Stimulated activated CD4-positive, alpha-beta T cell treated with anti-CD3 and anti-CD28 coated beads, Interleukin-4, amount 100 ng/mL, for 1 hour (primary cell): ENCODE measurements at places on chromosomes 12 and 14.

GRCh38 chr12:76549131-76549530 is 10.4 kb downstream of the OSBPL8 start:
- no peak for DNase-seq

DNA sequence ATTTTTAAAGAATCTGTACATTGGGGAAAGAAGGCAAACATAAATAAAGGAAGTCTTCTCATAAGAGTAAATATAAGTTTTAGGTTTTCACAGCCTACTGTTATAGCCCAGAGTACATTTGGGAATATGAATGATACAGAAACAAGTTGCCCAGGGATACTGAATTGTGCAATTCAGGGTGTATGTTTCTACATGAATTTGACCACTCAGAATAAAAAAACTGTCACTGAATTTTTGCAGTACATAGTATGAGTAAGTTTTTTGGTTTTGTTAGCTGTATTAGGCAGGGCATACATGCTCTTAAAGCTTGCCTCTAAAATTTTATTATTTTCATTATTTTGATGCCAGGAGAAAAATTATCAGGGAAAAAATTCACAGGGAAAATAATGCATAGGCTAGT is 6.6 kb upstream of the PCNX4 start:
- DNase-seq: no peak

GRCh38 chr14:85487215-85487614 is 42.7 kb upstream of the FLRT2 start:
- DNase-seq: no peak

DNA sequence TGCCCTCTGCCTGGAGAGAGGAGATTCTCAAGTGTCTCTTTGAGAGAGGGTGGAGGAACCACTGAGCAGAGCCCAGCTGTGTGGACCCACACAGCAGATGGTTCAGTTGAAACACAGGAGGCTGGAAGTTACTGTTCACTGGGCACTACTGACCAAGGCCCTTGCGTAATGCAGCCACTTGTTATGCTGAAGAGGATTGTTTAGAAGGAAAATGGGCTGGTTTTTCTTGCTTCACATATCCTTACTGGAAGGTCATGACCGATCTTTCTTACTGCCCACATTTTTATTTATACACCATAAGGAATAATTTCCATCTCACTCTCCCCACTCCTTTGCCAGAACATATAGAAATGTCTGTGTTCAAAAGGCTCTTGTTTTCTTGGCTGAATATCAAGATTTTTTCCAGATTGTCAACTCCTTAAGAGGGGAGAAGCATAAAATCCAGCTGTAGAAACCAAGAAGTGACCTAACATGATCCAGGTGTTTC is 375.1 kb upstream of the DDHD1 start:
- no peak for DNase-seq

DNA sequence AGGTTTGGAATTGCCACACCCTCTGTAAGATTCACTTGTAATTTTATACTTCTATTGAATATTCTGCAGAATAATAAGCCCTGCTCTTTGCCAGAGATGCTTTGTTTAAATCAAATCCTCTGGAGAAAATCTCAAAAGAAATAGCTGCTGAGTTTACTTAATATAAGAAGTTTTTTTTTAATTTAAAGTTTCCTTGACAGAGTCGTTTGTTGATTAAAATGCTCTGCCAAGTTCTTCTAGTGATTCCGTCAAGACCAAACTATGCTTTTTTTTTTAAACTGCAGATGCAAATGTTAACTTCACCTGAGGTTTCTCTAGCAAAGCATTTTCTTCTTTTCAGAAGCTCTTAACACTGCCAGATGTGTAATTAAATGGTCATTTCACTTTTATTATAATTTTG is 13.4 kb upstream of the NAV3 start:
- no peak for DNase-seq

- DNase-seq: peak; percentile 94
Measured at GRCh38 chr12:118376089-118377020, at the start of gene SUDS3. TSS of gene SUDS3 (plus strand) at chr12:118376555. CDS start at chr12:118376692, 137 bp downstream.

GRCh38 chr12:92968176-92968813 is 39.2 kb upstream of the EEA1 start:
- no peak for DNase-seq

GRCh38 chr14:60878536-60878935 is 102.3 kb downstream of the TRMT5 start:
- DNase-seq: no peak

- no peak for DNase-seq
Measured at GRCh38 chr12:132774646-132775275, 13.1 kb upstream of the ANKLE2 start.

GRCh38 chr12:26122681-26123481 is 2.0 kb downstream of the BHLHE41 start:
- peak; percentile 33 for DNase-seq

- no peak for DNase-seq
Measured at GRCh38 chr12:53963434-53964314, 9.0 kb downstream of the HOXC12 start.

GRCh38 chr12:94267921-94268471 is 119.6 kb downstream of the PLXNC1 start:
- no peak for DNase-seq

GRCh38 chr12:58528271-58528670 is 392.0 kb downstream of the LRIG3 start:
- no peak for DNase-seq

GRCh38 chr14:39038542-39038941 is 64.5 kb downstream of the SEC23A start:
- DNase-seq: no peak

GRCh38 chr12:115916910-115917668 is 360.4 kb downstream of the MED13L start:
- peak; percentile 79 for DNase-seq

GRCh38 chr12:132953771-132954170 is 2.3 kb downstream of the ZNF605 start:
- DNase-seq: no peak

- DNase-seq: no peak
Measured at GRCh38 chr12:70784042-70784668, 136.4 kb downstream of the PTPRR start.

DNA sequence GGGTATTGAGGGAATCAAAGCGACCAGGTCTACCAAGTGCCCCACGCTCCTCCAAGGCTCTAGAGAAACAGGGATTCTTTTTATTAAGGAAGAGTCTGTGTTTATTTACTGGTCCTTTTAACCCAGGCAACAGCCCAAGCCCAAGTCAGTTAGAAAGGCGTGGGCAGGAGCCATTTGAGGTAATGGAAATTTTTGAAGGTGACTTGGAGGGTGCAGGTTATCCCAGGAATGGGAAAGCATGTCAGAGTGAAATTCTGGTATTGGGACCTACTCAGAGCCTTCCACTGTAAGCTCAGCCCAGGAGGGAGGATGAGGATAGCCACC is 2.9 kb downstream of the SLC6A12 start:
- DNase-seq: no peak

GRCh38 chr14:93751946-93752655 is 36.2 kb downstream of the PRIMA1 start:
- no peak for DNase-seq

- no peak for DNase-seq
Measured at GRCh38 chr12:45644541-45644940, 85.0 kb upstream of the ARID2 start.

- no peak for DNase-seq
Measured at GRCh38 chr14:38505973-38506249, 250.0 kb upstream of the CLEC14A start.

GRCh38 chr12:89451841-89452251 is 72.8 kb downstream of the GALNT4 start:
- no peak for DNase-seq

GRCh38 chr14:38238332-38238731 is 17.6 kb downstream of the CLEC14A start:
- DNase-seq: no peak

GRCh38 chr14:35401422-35402265 is 2.9 kb downstream of the NFKBIA start:
- DNase-seq: no peak

GRCh38 chr14:49173765-49174373 is 412.3 kb downstream of the RPS29 start:
- no peak for DNase-seq

- no peak for DNase-seq
Measured at GRCh38 chr12:55727643-55728185, 1.1 kb downstream of the CD63 start.

DNA sequence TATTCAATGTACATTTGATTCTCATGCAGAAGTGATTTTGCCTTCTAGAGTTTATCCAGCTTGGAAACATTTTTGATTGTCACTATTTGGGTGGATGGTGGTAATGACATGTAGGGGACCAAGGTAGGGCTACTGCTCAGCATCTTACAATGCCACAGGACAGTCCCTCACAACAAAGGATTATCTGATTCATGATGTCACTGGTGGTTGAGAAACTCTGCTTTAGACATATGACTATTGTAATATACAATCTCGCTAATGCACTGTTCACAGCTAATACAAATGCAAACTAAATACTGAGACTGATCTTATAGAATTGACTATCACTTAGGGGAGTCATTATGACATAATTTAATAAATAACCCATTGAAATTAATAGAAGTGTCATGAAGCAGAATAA is 60.4 kb upstream of the BTG1 start:
- DNase-seq: no peak

DNA sequence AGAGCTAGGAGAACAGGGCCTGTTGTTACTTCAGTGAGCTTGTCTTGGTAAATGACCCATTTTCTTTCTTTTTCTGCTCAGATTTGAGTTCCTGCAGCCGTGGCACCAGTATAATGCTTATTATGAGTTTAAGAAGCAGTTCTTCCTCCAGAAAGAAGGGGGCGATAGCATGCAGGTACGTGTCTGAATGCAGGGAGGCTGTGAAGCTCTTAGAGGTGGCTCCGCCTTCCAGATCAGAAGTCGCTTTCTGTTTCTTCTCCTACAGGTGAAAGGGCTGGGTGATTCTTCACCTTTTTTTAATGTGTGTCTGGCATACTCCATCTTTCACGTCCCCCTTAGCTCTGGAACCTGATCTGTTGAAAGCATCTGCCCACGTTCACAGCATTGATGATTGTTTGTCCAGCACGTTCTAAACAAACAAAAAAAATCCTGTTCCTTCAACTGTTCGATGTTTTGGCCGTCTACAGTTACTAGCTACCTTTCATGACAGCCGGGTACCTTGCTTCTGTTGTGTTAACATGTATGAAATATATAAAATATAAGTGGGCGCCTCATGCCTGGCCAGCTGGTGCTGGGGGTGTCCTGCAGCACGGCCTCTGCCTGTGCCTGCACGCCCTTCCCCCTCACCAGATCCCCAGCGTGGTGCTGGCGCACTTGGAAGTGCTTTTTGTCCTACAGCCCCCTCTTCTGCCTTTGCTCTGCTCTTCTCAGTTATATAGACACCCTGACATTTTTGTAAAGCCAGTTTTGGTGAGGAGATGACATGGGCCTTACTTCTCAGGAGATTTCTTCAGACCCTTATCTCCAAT is 44.6 kb downstream of the SFSWAP start:
- DNase-seq: peak; percentile 14

- DNase-seq: no peak
Measured at GRCh38 chr12:91019455-91019854, 14.7 kb upstream of the EPYC start.

- no peak for DNase-seq
Measured at GRCh38 chr12:129231491-129231890, 378.2 kb downstream of the GLT1D1 start.

- DNase-seq: no peak
Measured at GRCh38 chr14:104567141-104567956, 12.2 kb upstream of the C14orf180 start.

DNA sequence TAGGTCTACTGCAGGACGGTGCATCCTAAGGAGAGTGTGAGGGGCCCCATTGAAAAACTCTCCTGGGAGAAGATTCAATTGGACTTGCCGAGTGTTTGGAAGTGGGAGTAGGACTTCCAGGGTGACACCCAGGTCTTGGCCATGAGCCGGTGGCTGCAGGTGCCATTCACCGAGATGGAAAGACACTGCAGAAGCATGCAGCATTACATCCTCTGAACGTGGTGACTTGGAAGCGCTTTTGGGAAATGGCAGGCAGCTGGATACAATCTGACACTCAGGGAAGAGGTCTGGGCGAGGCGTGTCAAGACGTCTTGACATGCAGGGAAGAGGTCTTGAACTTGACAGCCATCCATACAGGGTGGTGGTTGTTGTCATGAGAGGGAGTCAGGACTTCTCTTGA is 126.9 kb downstream of the PAPOLA start:
- no peak for DNase-seq

- DNase-seq: no peak
Measured at GRCh38 chr12:3092764-3093163, 15.6 kb downstream of the TSPAN9 start.

DNA sequence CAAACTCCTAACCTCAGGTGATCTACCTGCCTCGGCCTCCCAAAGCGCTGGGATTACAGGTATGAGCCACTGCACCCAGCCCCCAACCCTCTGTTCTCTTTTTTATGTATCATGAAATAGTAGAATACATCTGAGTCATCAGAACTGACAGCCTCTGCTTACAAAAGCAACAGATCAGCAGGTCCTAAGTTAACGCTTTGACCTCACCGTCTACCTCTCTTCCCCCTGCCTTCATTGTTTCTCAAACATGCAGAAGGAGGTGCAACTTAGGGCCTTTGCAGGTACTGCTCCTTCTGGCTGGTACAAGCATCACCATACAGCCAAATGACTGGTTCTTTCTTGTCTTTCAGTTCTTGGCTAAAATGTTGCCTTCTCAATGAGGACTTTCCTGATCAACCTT is 249.2 kb downstream of the PAWR start:
- no peak for DNase-seq

- DNase-seq: no peak
Measured at GRCh38 chr12:121113057-121113456, 19.6 kb upstream of the P2RX7 start.
